NCI-H526 treated with DMSO at 0.1 percent for 48 hours (cell line): ENCODE measurements at places on chromosomes 4 and X.

DNA sequence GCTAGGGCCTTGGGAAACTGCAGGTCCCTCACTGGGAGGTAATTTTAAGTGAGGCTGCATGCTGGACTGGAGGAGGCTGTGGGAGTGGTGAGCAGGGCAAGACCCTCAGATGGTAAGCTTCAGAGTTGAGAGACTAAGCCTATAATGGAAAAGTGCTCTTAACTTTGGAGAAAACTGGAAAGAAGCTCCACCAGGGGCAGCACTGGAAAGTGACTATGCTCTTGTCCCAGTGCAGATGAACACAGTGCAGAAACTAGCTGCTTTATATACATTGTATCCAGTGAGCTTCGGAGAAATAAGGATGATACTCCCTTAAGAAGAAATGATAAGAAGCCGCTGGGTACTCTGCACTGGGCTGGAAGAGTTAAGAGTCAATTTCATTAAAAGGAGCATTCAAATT, 3.2 kb upstream of the MAGEB2 start:
- no peak for DNase-seq

DNA sequence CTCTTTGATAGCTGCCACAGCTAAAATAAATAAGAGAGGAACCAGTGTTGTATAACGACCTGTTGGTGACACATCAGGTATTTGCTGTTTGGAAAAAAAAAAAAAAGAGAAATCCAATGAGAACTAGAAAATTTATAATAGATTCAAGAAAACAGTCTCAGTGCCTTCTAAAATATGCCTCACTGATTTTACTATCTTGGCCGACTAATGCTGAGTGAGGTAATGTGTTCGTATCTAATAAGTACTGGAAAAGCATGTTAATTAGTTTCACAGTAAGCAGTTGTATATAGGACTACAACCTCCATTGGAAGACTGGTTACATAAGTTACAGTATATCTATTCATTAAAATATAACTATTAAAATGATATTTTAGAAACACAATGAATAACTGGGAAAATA, 32.4 kb downstream of the ATP8A1 start:
- no peak for DNase-seq

DNA sequence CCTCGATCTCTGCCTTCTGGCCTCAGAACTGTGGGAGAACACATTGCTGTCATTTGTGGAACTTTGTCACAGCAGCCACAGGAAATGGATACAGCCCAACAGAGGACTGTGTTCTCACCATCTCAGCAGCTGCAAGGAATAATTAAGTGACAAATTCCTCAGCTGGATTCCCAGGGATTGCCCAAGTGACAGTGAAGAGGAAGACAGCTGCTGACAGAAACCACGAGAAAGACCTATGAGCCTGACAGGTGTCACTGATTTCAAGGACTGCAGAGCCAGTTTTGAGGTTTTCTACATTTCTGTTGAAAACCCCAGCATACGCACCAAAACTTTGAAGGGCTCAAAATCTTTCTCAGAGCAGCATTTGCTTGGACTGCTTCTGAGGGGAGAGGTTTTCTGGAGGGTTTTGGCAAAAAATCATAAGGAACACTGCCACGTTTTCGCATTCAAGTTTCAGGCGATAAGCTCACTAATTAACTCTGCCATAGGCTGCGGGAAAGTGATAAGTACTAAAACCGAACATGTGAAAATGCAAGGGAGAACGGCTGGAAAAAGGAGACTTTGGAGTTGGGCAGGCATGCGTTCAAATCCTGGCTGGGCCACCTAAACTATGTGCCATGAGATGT, 88.8 kb downstream of the DRD5 start:
- no peak for DNase-seq

- peak; percentile 23 for DNase-seq
These were observed 600 bp downstream of the RADX start for GRCh38 chrX:106612393-106612763.

GRCh38 chr4:169774466-169775445, 17.0 kb upstream of the HPF1 start:
- no peak for DNase-seq

DNA sequence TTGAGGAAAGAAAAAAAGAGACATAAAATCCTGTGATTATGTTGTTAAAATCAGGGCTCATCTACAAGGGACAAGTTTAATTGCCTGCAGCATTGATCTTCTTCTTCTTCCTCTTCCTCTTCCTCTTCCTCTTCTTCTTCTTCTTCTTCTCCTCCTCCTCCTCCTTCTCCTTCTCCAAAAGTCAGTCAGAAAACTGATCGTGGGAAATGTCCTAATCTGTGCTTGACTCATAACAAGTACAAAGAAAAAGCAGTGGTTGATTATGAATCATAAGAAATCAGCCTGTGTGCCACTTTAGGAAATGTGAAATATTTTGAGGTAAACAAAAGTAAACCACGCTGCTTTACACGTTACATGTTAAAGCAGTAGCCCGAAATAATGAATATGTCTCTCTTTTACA, 2.7 kb upstream of the ATP10D start:
- DNase-seq = no peak

GRCh38 chr4:109967798-109968520, 55.3 kb downstream of the EGF start:
- DNase-seq = no peak

GRCh38 chr4:40909363-40909876, 159.7 kb downstream of the NSUN7 start:
- no peak for DNase-seq

- DNase-seq = no peak
These were observed 605.8 kb downstream of the SPOCK3 start for GRCh38 chr4:166628454-166628853.

GRCh38 chrX:35101901-35102300, 159.3 kb downstream of the FAM47B start:
- no peak for DNase-seq

- DNase-seq = no peak
These were observed 194.6 kb downstream of the MAML3 start for GRCh38 chr4:139959396-139959795.

DNA sequence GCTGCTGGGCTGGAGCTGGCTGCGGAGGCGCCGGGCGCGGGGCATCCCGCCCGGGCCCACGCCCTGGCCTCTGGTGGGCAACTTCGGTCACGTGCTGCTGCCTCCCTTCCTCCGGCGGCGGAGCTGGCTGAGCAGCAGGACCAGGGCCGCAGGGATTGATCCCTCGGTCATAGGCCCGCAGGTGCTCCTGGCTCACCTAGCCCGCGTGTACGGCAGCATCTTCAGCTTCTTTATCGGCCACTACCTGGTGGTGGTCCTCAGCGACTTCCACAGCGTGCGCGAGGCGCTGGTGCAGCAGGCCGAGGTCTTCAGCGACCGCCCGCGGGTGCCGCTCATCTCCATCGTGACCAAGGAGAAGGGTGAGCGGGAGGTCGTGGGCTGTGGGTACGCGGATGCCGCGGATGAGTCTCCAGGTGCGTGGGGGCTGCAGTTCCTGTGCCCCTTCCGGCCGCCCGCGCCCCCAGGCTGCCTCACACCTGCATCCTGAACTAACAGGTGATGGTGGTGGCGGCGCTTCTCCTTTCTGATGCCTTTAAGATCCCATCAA, 499 bp downstream of the CYP2U1 start:
- peak; percentile 58 for DNase-seq

DNA sequence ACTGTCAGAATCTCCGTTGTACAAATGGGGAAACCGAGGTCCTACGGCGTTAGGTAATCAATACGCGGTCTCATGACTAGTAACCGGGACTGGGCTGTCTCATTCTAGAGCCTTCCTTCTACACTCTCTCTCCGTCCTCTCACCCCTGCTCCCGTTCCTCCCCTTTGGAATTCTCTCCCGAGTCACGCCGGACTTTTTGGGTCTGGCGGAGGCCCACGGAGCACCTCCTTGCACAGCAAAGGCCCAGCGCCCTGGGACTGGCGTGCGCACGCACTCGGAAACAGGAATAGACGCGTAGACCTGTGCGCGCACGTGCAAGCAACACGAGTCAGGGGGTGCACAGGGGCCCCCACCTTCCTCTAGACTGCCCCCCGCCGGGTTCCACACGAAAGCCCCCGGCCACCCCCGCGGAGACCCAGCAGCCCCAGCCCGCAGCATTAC, 361 bp downstream of the QDPR start:
- peak; percentile 57 for DNase-seq

DNA sequence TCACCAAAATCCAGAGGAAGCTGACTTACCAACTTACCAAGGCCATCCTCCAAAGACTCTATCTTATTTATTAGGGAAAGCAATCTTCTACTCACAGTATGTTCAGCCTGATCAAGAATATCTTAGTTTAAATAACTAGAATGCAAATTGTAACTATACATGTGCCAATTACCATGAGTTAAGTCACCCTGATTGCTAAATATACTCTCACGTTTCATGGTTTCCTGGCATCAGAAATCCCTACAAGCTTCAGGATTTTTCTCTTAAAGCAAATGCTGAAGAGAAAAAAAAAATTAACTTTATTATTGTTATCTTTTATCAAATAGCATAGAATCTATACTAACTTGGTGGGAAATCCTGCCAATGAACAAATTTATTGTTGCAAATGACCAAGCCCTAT, 63.0 kb upstream of the MXD4 start:
- DNase-seq = no peak

DNA sequence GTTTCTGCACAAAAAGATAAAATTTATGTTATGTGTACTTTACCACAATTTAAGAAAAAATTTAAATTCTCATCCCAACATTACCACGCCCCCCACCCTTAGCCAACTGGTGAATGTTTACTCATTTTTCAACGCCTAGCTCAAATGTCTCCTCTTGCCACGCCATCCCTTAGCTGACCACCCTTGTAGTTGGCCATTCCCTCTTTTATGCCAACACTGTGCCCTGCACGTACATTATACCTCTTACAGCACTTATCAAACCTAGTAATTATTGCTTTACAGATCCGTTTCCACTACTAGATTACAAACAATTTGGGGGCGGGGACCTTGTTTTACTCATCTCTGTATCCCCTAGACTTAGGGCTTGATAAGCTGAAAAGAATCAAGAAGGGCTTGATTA, 644 bp downstream of the ERCC6L start:
- no peak for DNase-seq

GRCh38 chr4:122221322-122221721, 69.2 kb downstream of the BLTP1 start:
- no peak for DNase-seq

DNA sequence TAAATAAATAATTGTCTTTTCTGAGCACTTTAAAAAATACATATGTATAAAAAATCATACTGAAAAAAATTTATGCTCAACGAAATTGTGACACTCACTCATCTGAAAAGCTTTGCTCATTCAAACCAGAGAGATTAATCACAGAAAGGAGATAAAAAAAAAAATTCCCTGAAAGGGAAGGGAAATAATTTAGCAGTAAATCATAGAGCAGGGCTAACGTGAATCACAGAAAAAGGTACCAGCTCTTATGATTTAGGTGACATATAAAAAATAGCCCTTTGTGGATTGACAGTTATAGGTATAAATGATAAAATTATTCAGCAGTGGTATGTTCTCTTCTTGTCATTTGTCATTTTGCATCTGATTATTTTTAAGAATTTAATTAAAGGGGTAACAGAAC, 552.7 kb upstream of the TENM3 start:
- DNase-seq = no peak

- no peak for DNase-seq
These were observed 16.5 kb upstream of the EGFL6 start for GRCh38 chrX:13552892-13553291.

DNA sequence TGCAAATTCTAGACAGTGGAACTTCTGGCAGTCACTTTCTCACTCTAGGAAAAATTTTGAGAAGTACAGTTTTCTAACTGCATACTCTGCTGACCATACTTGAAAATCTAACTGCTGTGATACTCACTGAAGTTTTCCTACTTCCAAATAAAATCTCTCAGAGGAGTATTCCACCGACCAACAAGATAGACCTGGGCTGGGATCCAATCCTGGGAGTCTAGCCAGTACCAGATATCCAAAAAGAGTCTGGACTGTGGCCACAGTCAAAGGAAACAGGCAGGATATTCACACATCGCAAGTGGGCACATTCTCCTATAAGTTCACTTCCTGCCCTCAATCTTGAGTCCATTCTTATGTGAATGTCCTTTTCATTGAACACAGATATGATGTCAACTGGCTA, 1138.7 kb upstream of the PCDH7 start:
- no peak for DNase-seq

- no peak for DNase-seq
These were observed 134.9 kb downstream of the STOX2 start for GRCh38 chr4:184039963-184040383.

DNA sequence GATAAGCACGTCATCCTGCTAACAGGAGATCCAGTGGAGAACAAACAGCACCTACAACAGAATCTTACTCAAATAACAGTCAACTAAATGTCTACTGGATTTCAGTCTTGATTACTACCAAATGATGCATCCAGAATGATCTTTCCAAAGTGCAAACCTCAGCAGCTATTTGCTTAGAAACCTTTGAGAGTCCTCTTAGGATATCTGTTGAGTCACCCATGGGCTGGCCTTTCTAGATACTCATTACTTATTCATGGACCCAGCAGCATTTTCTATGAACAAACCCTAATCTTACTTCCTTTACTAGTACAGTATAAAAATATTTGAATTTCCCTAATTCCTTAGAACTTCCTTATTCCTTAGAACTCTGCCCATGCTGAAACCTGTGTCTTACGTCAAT, 118.5 kb upstream of the PABPC4L start:
- DNase-seq = no peak

GRCh38 chr4:3820806-3821579, 54.8 kb downstream of the ADRA2C start:
- DNase-seq = no peak
